Panc1 (cell line): ENCODE measurements at places on chromosomes 2 and 18.

DNA sequence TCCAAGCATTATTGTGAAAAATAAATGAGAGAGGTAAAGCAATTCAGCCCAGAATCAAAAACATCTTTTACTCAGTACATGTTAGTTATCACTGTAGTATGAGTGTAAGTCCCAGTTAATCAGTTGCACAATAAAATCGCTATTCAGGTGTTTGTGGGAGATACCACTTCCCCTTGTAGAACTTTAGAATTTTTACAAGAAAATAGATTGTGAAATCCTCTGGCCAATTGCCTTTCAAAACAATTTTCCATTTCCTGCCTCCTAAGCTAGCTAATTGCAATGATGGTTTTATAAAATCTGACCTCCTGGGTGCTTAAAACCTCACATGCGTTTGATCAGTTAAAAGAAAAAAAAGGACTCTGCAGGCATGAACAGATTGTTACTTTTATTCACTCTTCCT, 332.5 kb downstream of the PID1 start:
- DNase-seq, result no peak

GRCh38 chr2:216774620-216775019, 79.3 kb upstream of the IGFBP5 start:
- no peak for DNase-seq

DNA sequence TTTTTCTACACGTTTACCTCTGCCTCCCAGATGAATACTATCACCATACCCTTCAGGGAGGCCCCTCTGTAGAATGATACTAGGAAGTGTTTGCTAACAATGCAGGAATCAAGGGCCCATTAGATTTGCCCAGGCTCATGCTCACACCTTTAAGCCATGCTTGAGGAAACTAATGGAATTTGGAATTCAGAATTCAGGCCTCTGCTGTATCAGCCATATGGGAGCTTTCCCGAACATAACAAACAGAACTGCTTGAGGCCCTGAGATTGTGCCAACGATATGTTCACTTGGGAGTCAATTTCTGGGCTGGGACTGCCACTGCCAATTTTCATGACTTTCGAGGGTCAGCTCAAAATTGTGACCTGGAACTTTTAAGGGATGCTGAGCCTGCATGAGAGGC, 282.5 kb downstream of the CLIP4 start:
- no peak for DNase-seq

GRCh38 chr18:9437021-9437437, 38.3 kb upstream of the RALBP1 start:
- DNase-seq, result no peak

DNA sequence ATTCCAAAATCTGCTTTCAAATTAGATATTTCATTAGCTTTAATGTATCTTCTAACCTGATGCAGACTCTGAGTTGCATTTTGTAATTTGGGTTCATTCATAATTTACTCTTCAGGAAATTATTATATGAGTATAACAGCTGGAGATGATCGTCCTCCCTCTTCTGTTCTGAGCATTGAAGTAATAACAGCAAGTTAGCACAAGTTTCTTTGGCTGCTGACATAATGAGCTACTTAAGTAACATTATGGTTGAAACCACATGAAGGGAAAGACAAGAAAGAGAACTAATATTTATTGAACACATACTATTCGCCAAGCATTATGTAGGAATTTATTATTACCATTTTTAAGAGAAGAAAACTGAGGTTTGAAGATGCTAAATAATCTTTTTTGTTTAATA, 75.1 kb downstream of the CPO start:
- DNase-seq, result no peak

GRCh38 chr2:241951316-241951700, 81.8 kb downstream of the RTP5 start:
- no peak for DNase-seq

GRCh38 chr18:6591491-6591890, 138.0 kb upstream of the ARHGAP28 start:
- no peak for DNase-seq

DNA sequence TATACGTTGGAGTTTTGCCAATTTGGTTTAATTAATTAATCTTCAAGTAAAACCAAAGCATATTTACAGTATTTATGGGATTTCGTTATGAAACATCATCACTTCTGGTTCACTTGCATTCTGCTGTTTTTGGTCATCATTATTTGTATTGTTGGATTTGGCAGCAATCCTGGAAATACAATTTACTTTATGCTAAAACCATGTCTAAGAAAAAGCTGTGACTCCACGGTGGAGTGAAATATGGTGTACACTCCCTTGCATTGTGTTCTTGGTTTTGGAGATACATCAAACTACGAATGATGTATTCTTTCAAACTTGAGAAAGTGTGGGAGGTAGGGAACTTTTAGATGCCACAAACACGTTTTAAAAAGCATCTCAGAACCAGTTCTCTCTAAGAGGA, 106.4 kb downstream of the CTAGE1 start:
- DNase-seq, result no peak
